Activated naive CD4-positive, alpha-beta T cell treated with anti-CD3 and anti-CD28 coated beads, Interleukin-2, amount 10 ng/mL, durations not matched to agents 7 days and 5 days (primary cell): ENCODE measurements at places on chromosomes 2 and 18.

GRCh38 chr2:196361606-196362326 is 190.4 kb upstream of the STK17B start:
- H3K4me3 ChIP-seq = no peak overlapping the region
- H3K27me3 ChIP-seq = peaks cover 6% of the 10 kb centered on the region
- no peak for DNase-seq
- H3K36me3 ChIP-seq = no peaks in the 10 kb centered on the region

DNA sequence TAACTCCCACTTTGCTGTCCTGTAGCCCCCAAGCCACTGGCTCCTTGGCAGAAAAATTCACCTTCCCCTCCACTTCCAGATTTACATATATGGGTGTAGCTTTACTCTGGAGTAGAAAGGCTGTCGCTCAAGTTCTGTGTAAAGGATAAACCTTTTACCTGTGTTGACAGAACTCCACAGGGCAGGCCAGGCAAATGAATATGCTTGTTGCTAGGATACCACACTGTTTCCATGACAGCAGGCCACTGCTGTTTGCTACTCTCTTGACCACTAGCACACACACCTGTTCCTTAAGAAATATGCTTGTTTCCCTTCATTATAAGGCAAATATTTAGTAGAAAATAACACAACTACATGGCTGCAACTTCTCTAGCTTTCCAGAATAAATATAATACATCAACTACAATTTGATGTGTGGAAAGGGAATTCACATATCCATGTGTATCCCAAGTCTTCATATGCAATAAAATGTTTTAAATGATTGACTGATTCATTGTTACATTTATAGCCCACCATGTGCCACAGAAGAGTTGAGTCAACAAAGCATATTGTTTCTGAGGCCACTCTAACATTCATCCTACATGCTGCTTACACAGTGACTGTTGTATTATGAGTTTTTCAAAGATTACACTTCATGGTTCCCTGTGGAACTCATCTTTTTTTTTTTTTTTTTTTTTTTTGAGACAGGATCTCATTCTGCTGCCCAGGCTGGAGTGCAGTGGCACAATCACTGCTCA is 56.2 kb upstream of the ROCK1 start:
- DNase-seq = no peak
- H3K4me1 ChIP-seq = no peaks in the 10 kb centered on the region
- H3K36me3 ChIP-seq = no peaks in the 10 kb centered on the region
- no peak overlapping the region for H3K27ac ChIP-seq
- no peaks in the 10 kb centered on the region for H3K27me3 ChIP-seq
- H3K4me3 ChIP-seq = no peak overlapping the region

DNA sequence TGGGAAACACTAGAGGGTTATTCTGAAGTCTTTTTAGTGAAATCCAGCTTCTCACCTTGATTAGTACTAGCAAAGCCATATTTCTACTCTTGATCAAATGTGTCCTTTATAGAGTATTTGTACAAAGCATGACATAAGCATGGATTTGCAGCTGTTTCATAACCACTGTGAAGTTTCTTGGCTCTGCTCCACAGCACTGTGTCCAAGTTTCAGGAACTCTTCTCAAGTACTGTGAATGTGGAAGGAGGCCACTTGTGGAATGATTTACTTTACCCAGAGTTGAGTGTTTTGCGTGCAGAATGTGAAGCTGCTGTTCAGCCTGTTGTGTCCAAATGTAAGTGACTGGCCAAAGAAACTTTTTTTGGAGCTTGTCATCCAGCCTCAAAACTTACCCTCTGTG is 16.2 kb upstream of the MAPRE2 start:
- H3K27me3 ChIP-seq = no peaks in the 10 kb centered on the region
- H3K4me1 ChIP-seq = peaks cover 30% of the 10 kb centered on the region

GRCh38 chr18:76874642-76875389 is 52.5 kb downstream of the ZNF236 start:
- peaks cover 35% of the 10 kb centered on the region for H3K36me3 ChIP-seq
- no peak overlapping the region for H3K4me3 ChIP-seq
- H3K4me1 ChIP-seq = peaks cover 13% of the 10 kb centered on the region

- no peak for DNase-seq
- H3K4me3 ChIP-seq = no peak overlapping the region
- H3K4me1 ChIP-seq = peaks cover 36% of the 10 kb centered on the region
- H3K27ac ChIP-seq = no peak overlapping the region
- no peaks in the 10 kb centered on the region for H3K27me3 ChIP-seq
Measured at GRCh38 chr2:10347562-10347948, 44.9 kb downstream of the HPCAL1 start.

DNA sequence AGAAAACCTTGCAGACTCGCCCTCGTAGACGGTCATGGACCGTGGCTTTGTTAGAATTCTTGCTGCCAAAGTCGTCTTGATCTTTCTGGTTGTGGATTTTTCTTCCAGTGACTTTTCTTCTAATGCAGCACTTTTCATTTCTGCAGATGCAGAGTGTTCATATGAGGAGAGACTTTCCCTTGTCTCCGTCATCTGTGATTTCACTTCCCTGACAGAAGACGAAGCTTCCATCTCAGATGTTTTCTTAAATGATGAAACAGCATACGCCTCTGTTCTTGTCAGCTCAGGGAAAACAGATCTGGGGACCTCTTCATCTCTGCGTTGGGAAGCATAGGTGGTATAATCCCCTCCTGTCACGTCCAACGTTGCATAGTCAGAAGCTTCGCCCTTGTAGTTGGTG is 50.9 kb downstream of the PLEKHA3 start:
- no peaks in the 10 kb centered on the region for H3K27me3 ChIP-seq
- peaks cover 16% of the 10 kb centered on the region for H3K4me1 ChIP-seq
- no peak overlapping the region for H3K4me3 ChIP-seq
- DNase-seq = no peak
- no peak overlapping the region for H3K27ac ChIP-seq

DNA sequence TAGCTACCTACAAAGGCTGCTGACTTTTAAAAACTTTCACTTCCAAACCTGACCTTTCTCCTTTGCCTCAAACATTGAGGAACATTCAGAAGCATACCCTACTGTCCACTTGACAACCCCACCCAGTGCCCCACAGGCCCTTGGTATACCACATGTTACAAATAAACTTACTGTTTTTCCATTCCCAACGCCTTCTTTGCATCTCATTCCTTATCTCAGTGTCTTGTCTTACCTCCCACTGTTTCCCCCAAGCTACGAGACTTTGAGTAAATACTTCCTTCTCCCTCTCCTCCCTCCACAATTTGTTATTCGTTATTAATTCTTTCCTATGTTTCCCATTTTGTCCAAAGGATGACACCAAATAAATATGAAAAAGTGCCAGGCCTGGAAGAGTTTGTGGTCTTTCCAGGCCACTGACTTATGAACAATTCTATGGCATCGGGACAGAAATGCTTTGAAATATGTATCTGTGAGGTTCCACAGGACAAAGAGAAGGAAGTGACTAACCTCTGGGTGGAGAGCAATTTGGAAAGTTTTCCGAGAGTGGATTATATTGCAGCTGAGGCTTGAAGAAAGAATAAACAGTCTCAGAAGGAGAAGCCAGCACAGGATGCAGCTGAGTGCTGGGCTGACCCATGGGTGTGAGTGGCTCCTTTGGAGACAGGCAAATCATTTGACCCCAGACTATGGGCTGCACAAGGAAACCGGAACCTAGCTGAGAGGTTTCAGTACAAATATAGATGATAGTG is 409.0 kb downstream of the LPIN1 start:
- H3K36me3 ChIP-seq = no peaks in the 10 kb centered on the region
- H3K27ac ChIP-seq = no peak overlapping the region
- DNase-seq = no peak
- H3K4me3 ChIP-seq = no peak overlapping the region
- peaks cover 33% of the 10 kb centered on the region for H3K27me3 ChIP-seq

DNA sequence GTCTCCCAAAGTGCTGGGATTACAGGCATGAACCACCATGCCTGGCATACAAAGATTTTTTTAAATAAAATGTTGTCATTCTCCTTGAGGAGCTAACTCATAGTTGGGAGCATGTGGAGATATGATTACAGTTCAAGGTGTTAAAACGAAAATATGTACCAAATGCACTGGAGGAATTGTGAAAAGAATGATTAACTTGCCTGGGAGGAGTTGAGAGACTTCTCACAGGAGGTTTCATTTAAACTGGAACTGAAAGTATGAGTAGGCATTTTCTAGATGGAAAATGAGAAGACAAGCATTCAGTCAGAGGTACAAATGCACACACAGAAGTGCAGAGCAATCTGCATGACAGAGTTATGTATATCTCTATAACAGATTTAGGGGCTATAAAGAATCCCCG is 126.6 kb upstream of the PDE1A start:
- no peaks in the 10 kb centered on the region for H3K4me1 ChIP-seq
- no peak for DNase-seq
- H3K4me3 ChIP-seq = no peak overlapping the region
- H3K36me3 ChIP-seq = no peaks in the 10 kb centered on the region
